ENCODE measurements at places on chromosomes 2 and 18. TPM values are rescaled to one million over a fixed set of nuclear protein-coding genes. Genes with fewer than 3 reads are reported as not detected.

- ATAC-seq = no peak
These were observed 2.4 kb downstream of the WDR43 start for GRCh38 chr2:28896906-28897305.

DNA sequence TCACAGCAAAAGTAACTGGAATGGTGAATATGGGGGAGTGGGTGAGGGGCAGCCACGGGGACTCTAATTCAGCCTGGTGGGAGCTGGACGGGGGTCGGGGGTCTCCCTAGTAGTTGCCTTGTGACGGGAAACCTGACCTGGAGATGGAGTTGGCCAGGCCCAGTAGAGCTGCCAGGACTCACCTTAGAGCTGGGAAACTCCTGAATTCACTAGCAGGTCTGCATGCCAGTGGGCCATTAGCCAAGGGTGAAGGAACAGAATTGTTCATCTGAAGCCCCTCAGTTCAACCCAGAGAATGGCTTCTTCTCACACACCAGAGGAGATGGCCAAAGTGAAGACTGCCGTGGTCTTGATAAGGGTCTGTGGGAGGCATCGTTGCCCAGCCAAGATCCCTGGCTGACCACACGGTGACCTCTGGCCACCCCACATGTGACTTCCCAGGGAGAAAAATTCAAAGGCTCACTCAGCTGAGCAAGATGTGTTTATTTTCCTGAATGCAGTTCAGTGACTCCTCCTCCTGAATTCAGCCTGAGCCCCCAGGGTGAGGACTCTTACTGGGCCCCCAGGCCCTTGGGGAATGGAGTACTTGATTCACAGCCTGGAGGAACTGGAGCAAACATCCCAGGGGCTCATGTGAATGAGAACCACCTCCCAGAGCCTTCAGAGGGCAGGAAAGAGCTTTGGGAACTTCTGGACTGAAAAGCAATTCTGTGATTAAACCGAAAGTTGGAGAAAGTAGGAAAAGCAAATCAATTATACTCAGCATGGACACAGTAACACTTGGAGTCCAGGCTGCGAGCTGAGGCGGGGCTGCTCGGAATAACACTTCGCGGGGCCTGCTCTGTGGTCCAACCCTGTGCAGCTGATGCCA lies 25.2 kb downstream of the MOCOS start:
- ATAC-seq = peak; percentile 82

- ATAC-seq = no peak
These were observed 16.3 kb downstream of the ACKR3 start for GRCh38 chr2:236585966-236586365.

DNA sequence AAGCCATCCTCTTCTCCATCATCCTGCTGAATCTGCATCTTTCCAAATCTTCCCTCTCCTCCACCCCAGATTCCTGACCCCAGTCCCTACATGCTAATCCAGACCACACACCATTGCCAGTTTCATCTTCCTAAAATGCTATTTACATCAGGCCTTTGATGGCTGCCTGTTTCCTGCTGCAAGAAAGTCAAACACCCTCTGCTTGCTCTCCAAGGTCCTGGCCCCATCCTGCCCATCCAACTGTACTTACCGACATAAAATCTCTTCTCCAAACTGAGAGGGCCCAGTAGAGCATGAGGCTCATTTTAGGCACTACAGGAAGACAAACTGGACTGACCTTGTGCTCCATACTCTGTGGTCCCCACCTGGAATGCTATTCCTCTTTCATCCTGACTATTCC lies 19.0 kb downstream of the ALK start:
- no peak for ATAC-seq

GRCh38 chr2:60888853-60889252 lies 7.5 kb downstream of the REL start:
- no peak for ATAC-seq

GRCh38 chr2:124122340-124122739 lies 97.3 kb downstream of the CNTNAP5 start:
- ATAC-seq = no peak

DNA sequence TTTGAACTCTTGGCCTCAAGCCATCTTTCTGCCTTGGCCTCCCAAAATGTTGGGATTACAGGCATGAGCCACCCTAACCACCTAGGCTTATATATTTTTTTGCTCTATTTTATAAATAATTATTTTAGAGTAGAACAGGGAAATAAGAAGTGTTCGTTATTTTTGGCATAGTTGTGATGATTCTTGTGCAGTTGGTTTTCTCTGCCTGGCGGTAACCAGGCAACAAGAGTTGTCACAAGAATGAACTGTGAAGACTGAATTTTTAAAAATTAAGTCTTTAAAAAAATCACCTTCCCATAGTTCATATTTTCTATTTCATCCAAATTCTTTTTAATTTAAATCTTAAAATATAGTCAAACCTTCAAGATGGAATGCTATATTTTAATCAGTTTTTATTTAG lies 310.2 kb downstream of the ARL6IP6 start:
- no peak for ATAC-seq

DNA sequence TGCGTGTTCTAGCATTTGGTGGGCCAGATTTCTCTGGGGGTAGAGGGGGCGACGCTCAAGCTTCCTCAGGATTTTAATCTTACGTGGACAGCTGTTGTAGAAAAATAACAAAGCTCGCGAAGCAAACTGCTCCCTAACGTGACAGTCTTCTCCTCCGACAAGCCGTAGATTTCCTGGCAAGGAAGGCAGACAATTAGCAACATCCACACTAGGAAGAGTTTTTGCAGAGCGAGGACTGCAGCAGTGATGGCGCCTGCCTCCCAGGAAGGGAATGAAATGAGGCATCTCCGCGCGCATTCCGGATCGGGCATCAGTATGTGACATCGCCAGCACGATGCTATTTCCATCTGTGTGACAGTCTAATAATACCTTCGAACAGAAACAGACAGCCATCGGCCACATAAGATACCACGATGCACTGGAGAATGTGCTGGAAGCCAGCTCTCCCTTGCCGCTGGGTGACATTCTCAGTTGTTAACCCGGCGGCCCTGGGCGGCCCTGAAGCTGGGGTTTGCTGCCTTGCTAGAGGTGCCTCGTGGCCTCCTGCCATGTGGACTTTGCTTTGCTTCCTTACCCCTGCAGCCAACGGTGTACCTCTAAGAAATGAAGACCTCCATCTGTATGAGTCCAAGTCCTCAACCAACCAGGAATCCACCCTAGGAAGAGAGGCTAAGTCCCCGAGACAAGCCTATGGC lies 101.8 kb upstream of the AGAP1 start:
- peak; percentile 39 for ATAC-seq

DNA sequence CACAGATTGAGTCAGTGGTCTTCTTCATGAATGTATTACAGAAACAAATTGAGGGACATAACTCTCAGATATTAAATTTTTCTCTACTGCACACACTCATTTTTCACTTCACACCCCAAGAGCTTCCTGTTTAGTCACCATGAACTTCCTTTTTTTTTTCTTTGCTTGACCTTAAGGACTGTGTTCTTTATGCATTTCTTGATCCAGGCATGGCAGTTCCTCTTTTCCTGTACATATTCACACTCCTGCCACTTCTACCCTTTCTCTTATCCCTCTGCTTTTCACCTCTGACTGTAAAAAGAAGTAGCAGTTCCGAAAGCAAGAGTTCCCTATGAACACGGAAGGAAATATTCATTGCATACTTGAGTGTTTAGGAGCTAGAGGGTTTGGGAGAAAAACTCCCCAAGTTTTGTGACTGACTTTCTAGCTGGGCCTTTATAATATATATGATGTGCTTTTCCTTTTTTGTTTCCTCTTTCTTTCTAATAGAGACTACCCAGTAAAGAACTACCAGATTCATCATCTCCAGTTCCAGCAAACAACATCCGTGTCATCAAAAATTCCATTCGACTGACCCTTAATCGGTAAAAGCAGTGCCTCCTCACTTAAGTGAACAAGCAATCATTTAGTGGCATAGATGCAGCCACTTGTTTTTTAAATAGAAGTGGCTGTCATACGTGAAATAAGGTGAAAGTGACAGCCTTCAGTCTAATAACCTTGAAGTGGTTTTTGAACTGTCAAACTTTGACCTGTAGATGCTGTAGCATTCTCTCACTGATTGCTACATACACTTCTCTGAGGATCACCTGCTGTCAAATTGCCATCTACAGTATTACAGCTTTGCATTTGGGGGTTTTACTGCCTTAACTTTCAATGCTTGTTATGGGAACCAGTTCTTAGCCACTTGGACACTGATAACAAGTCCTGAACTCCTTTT lies 40.8 kb downstream of the PAPOLG start:
- no peak for ATAC-seq

- ATAC-seq = no peak
These were observed 429.1 kb downstream of the RNF144A start for GRCh38 chr2:7346336-7346735.

- ATAC-seq = no peak
These were observed 56.6 kb upstream of the SLC1A4 start for GRCh38 chr2:64932371-64933216.

The CFAP221 gene
- total RNA-seq = 8.2 TPM

GRCh38 chr18:63161032-63161760 lies 158.4 kb downstream of the BCL2 start:
- ATAC-seq = no peak

GRCh38 chr2:143068094-143068493 lies 61.1 kb upstream of the ARHGAP15 start:
- no peak for ATAC-seq

GRCh38 chr18:44986933-44987332 lies 306.2 kb downstream of the SETBP1 start:
- no peak for ATAC-seq

DNA sequence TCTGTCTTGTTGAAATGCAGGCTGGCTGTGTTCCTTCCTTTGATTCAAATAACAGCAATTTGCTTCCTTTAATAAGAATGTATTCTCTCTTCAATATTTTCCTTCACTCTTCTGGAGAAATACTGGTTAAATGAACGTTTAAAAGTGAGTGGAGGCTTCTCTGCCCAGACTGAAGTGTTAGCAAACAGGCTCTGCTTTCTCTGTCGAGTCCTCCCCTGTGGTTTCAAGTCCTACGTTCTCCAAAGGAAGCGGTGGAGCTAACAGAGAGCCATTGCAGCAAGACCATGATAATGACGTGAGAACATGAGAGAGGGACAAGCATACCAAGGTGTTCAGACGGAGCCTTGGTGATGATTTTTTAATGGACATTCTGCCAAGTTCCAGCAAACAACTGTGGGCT lies 26.2 kb upstream of the PID1 start:
- ATAC-seq = no peak

The HOXD1 gene
- total RNA-seq = 0.43 TPM

DNA sequence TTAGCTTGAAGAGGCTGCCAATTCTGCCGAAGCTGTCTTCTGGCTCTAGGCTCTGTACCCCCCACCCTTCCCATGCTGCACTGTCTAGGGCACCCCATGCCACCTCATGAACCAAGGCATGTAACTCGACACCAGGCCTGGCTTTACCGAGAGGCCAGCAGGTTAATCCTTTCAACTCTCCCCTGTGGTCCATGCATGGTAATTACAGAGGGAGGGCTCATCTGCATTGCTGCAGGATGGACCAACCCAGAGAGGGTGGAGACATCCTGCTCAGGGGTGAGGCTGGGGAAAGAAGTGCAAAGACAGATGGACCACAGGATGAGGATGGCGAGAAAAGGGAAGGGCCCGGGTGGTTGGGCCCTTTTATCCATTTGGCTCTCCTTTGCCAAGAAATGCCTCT lies 65.8 kb downstream of the KCTD1 start:
- ATAC-seq = peak; percentile 78

DNA sequence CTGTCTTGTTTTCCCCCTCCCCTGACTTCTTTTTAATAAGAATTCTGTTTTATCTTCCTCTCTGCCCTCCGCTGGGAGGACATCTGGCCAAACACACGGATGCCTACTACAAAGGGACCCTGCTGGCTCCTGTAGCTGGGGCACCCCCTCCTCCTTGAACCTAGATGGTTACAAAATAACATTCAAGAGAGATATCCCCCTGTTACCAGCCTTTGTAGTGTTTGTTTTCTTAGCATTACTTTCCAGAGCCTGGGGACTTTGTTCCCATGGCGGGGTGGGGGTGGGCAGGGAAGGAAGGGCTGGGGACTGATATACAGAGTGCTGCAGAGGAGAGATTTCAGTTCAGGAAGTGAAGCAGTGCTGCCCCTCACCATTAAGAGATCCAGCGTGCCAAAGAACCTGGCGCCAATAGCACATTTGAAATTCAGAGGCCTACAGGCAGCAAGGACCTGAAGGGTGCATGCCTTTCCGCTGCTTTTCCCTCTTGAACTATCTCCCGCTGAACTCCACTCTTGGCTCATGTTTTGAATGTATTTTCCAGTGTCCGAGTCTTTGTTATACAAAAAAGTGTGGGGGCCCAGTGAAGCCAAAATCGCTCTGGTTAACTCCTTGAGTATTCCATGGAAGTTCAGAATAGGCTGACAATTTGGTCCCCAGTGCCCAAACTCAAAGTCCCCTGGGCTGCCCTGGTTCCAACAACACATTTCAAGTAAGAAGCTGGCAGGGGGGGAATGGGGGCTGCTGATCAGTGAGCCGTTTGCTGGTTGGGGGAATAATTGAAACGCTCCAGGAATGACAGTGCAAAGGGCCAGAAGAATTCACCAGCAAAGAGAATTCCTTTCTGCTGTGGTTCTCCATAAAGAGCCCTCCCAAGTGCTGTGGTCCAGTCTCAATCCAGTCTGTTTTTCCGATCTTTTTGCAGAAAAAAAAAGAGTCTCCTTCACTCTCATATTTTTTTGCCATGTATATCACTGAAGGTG lies 94.8 kb upstream of the THOC1 start:
- peak; percentile 14 for ATAC-seq

The KCTD18 gene
- total RNA-seq = 18.5 TPM

The LOXL3 gene
- 29.3 TPM for total RNA-seq

- no peak for ATAC-seq
These were observed 18.2 kb upstream of the PLB1 start for GRCh38 chr2:28477645-28478044.

The CHST9 gene
- 0.31 TPM for total RNA-seq

GRCh38 chr2:61727746-61728145 lies 126.1 kb downstream of the FAM161A start:
- no peak for ATAC-seq

DNA sequence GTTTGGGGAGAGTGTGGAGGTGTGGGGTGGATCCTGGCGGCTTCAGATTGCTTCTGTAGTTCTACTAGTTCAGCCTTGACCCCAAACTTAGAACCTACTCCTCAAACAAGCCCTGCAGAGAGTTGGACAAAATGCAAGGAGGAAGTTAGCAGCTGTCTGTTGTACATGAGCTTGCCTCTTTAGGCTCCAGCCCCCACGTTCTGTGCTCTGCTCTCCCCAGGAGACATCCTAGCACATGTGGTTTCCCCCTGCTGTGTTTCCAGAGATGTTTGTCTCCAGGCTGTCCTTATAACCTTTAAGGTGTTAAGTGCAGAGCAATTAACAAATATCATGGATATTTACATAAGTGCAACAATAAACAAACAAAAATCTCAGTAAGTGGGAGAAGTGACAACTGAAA lies 111.1 kb downstream of the ACOXL start:
- ATAC-seq = no peak

- ATAC-seq = no peak
These were observed 195.0 kb downstream of the CYP26B1 start for GRCh38 chr2:71952572-71953188.

GRCh38 chr2:124978597-124978996 lies 953.5 kb downstream of the CNTNAP5 start:
- no peak for ATAC-seq

The CXCR1 gene
- 0.21 TPM for total RNA-seq

DNA sequence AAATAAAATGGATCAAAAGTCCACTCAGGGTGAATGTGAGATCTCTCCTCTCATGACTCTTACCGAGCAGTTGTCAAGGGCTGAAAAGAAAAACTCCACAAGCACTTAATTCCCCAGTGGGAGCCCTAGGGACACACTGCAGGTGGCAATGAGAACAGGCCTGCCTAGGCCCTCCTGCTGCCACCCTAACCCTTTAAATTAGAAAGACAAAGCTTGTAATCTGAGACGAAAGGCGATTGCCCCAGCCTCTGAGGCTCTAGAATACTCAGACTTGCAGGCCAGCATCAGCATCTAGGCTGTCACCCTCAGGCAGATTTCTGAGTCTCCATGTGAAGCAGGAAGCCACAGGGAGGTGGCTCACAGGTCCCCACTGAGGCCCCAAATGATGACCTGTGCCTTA lies 457.0 kb upstream of the MYT1L start:
- peak; percentile 73 for ATAC-seq
